ENCODE measurements at places on chromosomes 13 and 19.

DNA sequence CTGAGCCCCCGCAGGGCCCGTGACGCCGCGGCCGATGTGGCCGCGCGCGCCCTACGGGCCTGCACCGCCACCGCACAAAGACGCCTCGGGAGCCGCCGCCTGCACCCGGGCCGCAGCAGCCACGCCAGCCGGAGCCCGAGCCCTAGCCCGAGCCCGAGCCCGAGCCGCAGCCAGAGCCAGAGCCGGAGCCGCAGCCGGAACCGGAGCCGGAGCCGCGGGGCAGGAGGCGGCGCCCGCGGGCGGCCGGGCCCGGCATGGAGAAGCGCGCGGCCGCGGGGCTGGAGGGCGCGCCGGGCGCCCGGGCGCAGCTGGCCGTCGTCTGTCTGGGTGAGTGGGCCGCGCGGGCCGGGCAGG is 379 bp downstream of the LRP3 start:
- DNase-seq, result no peak

DNA sequence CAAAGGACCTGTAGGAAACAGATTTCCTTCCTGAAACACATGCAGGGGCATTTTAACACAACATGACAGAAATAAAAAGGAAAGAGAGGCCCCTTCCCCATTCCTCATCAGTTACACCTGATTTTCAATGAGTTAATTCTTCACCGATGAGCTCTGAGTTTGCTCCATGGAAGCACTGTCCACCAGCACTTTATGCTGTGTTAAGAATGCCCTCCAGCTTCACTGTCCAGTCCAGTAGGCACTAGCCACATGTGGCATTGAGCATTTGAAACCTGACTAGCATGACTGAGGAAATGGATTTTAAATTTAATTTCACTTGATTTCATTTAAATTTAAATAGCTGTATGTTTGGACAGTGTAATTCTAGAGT is 217.2 kb upstream of the SLC10A2 start:
- no peak for DNase-seq

DNA sequence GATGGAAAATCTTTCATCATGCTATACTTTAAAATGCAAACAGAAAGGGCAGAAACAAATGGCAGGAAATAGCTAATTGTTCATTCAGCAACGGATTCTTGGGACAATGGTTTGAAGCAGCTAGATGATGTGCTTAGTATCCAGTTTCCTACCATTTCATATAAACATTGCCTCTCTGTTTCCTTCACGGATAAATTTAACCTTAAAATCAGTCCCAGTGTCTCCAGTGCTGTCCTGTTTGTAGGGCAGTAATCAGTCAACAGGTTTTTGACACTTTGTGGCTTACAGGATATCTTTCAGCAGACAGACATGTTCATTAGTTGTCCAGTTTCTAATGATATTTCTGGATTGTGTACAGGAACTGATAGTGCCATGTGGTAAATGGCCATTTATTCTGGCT is 24.7 kb upstream of the RB1 start:
- DNase-seq, result no peak

DNA sequence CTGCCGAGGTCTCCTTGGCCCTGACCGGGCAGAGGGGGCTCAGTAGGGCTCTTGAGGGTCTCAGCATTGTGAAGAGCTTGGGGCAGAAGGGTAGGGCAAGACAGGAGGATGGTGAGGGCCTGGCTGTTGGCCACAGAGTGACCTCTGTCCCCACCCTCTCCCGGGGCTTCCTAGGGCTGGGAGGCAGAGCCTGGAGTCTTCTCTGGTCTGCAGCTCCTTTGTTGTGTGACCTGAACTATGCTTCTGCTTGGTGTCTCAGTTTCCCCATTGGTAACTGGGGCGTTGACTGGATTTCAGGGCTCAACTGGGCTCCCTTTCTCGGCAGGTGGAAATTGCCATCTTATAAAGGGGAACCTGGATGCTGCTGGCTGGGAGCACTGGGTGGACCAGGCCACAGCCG is 30.1 kb upstream of the PEPD start:
- no peak for DNase-seq

GRCh38 chr13:37403776-37404527 is 194.6 kb downstream of the POSTN start:
- DNase-seq, result no peak

DNA sequence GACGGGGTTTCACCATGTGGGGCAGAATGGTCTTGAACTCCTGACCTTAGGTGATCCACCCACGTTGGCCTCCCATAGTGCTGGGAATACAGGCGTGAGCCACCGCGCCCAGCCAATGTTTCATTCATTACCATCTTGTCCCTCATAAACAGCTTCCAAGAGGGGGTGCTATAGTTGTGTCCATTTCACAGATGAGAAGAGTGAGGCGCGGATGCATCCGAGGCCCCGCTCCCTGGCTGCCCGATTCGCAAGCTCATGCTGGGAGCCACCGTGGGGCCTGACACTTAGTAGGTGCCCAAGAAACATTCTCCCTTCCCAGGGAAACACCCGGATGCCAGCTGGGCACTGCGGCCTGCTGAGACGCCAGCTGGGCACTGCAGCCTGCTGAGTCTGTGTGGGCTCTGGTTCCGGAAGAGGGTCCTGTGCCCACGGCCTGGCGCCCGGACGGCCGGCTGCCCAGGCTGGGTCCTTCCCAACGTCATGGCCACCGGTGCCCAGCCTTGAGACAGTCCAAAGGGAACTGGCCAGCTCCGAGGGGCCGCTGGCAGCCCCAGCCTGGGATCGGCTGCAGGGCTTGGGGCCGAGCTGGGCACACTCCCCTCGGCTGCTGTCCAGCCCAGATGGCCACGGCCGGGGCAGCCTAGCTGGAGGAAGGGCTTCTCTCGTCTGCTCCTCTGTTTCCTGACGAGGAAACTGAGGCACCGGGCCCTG is 54.7 kb downstream of the NFIC start:
- DNase-seq, result no peak

DNA sequence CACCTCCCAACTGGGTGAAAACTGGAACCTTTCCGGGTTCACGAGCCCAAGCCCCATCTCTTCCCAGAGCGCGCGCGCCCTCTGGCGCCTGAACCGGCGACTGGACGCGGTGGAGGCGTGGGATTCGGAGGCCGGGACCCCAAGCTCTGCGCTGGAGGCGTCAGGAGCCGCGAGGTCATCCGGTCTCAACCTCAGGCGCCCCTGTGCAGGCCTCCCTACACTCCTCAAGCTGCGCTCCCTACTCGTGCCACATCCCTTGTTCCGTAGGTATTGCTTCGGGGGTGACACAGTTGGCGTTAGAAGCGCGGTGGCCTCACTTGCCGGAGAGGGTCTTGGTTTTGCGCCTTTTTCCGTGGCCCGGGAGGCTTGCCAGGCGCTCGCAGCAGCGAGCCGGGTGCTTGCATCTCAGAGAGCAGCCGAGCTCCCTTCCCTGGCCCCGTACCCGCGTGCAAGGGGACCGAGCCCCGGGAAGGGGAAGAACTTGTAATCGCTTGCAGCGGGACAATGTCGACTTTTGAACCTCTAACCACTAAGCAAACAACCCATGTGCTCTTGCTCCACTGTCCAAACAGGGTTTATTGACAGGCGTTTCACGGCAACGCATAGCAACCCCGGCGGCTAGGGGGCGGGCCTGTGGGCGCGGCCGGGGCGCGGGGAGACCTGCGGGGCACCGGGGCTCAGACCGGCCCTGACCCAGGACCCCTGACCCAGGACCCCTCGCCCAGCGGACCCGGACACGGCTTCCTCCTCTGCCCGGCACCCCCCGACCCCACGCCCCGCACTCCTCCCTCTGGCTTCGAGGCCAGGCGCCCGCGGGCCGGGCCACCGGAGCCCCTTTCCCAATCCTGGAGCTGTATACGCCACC is 8.5 kb downstream of the CDX2 start:
- no peak for DNase-seq

Data from CD4-positive, alpha-beta T cell treated with Interleukin-1 beta for 1 hour (primary cell).